MCF 10A (cell line): ENCODE measurements at places on chromosomes 4 and X.

DNA sequence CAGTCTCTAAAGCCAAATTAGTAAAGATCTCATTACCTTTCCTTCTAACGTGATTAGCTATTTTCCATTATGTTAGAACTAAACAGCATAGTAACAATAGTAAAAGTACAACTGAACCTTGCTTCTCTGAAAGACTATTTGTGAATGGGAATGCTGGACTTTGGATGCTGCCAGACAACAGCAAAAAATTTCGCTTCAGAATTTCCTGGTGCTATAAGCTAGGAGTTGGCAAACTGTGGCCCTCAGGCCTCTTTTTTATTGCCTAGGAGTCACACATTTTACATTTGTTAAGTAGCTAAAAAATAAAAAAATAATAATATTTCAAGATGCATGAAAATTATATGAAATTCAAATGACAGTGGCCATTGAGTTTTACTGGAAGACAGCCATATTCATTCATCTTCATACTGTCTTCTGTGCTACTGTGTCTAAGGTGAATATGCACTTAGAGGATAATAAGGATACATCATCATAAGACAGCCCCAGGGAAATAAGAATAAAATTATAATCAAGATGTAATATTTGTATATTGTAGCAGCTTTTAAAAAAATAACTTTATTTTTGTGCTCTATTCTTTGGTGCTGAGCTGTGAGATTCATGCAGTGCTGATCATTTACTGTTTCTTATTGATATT, 34.6 kb downstream of the RASGEF1B start:
- no peak for DNase-seq

DNA sequence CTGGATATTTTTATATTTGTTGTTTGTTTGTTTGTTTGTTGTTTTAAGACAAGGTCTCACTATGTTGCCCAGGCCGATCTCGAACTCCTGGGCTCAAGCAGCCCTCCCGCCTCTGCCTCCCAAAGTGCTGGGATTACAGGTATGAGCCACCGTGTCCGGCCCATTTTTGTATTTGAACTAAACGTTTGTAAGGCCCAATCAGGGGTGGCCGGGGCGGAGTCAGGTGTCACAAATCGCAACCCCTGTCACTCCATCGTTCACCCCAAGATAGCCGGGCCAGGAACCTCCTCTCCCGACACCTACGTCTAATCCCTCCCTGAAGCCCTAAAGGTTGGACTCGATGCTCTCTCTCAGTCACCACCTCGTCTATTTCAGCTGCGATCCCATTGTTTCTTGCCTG, 722 bp upstream of the EFHC2 start:
- DNase-seq = no peak

DNA sequence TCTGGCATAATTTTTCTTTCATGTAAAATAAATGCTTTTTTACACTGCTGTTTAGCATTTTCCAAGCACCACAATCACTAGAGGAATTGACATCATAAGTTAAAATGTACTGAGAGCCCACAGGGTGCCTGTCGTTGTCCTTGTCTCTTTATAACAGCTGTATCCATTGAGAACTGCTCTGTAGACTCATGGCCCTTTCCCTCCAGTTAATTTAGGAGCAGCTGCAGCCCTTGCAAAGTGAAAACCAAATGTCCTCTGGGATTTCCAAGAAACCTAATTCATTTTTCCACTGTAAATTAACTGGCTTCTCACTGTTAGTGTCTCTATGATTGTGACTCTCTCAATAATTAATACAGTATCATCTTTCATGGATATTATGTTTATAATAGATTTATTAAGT, 185.9 kb downstream of the SLC4A4 start:
- no peak for DNase-seq

DNA sequence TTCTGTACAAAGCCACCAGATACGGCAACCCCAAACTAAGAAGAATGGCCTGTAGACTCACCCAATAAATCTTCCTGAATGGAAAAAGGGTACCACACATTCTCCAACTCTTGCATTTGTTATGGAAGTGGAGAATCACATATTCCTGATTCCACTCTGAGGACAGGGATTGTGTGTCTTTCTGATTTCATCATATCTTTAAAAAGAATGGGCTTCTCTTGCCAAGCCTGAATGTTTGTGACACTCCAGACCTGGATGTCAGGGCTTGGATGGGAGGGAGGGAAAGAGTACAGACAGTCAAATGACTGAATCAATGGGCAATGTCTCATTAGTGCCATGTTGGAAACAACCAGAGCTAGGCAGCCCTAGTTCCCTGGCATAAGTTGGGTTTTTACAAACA, 77.4 kb downstream of the PLAC1 start:
- DNase-seq = no peak

DNA sequence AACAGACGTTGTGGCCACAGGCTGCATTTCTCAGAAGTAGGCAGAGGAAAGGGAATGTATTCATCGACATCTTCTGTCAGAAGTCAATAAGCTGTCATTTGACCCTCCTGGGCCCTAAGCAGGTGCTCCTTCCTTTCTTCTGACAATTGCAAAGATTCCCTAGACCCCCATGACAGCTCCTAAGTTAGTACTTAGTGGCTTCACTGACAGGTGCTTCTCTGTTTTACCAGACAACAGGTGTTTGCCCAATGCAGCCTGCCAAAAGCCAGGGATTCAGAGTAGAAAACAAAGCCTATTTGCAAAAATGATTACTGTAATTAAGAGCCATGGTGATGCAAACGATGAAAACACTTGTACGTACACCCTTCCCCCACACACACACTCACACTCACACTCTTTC, 7.5 kb upstream of the FGF5 start:
- DNase-seq = no peak

GRCh38 chr4:1983846-1984405, 24.8 kb downstream of the NELFA start:
- no peak for DNase-seq

- no peak for DNase-seq
Measured at GRCh38 chr4:171340258-171340657, 472.9 kb upstream of the GALNTL6 start.
